ENCODE measurements at places on chromosomes 2 and 18. TPM values are rescaled to one million over a fixed set of nuclear protein-coding genes. Genes with fewer than 3 reads are reported as not detected.

DNA sequence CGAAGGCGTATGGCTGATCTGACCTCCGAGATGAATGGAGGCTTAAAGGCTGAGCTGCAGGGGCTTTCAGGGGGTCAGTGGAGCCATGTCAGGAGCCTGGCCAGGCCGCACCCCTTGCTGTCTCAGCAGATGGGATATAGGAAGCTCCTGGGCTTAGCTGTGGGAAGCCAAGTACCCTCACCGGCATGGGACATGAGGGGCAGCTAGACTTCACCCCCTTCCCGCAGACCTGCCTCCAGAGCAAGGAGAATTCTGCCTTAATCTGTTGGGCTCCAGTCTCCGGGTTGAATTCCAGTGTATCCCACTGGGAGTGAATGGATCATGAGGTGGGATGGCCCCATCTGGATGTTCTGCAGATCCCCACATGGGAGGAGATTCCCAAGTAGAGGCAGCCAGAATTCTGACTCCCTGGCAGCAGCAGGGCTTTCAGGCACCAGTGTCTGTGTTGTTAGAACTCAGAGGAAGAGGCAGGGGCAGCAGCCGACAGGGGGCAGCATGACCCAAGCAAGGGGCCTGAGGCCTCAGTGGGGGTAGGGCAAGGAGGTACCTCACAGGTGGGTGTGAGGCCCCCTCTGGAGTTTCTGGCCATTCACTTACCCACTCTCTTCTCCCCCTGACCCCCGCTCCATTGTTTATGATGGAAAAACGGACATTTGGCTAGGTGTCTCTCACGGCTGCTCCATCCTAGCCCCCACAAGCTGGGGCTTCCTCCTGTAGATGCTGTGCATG, 19.1 kb downstream of the CAPG start:
- no peak for DNase-seq

RUFY4 gene
- polyA plus RNA-seq = 0.67 TPM

DNA sequence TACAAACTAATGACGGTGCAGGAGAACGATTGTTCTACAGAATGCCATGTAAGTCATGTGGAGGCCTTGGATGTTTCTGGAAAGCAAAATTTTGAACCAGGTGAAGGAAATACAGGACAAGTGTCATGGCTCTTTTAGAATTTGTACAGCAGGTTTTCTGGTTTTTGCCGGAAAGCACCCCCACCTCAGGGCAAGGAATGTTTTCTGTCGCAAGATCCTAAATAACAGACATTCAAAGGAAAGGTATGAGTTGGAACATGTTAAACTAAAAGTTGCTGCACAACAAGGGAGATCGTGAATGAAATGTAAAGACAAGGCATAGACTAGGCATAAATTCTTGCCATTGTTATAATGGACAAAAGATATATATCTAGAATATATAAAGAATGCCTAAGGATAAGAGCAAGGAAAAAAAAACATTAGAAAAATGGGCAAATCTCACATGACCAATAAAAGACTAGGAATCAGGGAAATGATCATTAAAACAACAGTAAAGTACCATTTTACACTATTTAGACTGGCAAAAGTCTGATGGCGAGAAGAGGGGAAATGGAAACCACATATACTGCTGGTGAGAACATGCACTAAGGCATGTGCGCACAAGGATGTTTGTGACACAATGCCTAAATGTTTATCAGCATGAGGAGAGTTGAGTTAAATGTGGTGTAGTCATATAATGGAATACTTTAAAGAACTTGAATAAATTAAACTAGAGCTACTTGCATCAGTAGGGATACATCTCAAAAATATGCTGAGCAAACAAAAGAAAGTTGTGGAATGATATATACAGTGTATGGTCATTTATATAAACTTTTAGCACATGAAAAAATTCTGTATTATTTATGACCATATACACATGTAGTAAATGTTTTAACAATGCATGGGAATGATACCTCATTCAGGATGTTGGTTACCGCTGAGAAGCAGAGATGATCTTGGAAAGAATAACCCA, 127.0 kb downstream of the EML6 start:
- DNase-seq = no peak

UGT1A1 gene
- polyA plus RNA-seq = not detected

All from spinal cord (tissue), 10 donors.